ENCODE measurements at places on chromosomes 6 and 20.

DNA sequence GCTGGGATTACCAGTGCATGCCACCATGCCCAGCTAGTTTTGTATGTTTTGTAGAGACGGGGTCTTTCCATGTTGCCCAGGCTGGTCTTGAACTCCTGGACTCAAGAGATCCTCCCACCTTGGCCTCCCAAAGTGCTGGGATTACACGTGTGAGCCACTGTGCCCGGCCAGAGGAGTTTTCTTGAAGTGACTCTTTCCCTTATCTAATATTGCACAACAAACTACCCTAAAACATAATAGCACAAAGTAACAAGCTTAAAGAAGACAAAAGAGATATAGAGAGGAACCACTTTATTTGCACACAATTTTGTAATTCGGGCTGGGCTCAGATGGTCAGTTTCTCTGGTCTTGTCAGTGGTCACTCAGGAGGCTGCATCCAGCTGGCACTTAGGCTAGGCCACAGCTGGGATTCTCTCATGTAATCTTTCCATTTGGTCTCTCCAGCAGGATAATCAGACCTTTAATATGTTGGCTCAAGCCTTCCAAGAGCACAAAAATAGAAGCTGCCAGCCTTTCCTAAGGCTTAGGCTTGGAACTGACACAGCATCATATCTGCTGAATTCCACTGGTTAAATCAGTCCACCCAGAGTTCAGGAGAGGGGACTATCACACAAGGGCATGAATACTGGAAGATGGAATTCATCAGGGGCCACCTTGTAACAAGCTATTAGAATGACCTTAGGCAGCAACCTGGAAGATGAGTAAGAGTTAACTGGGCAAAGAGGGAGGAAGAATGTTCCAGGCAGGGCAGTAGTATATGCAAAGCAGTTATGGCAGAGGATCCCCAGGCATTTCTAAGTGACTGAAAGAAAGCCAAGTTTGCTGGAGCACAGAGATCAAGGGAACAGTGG lies 56.7 kb upstream of the PNRC1 start:
- H3K36me3 ChIP-seq = no peaks in the 10 kb centered on the region
- no peaks in the 10 kb centered on the region for H3K27me3 ChIP-seq
- peak overlapping the region; percentile 74 for H3K27ac ChIP-seq
- H3K4me3 ChIP-seq = no peak overlapping the region
- no peak for DNase-seq
- peaks cover 28% of the 10 kb centered on the region for H3K4me1 ChIP-seq

GRCh38 chr20:54372313-54372712 lies 103.1 kb upstream of the DOK5 start:
- H3K36me3 ChIP-seq = no peaks in the 10 kb centered on the region
- no peaks in the 10 kb centered on the region for H3K4me1 ChIP-seq
- DNase-seq = no peak
- H3K27ac ChIP-seq = no peak overlapping the region
- no peak overlapping the region for H3K4me3 ChIP-seq

DNA sequence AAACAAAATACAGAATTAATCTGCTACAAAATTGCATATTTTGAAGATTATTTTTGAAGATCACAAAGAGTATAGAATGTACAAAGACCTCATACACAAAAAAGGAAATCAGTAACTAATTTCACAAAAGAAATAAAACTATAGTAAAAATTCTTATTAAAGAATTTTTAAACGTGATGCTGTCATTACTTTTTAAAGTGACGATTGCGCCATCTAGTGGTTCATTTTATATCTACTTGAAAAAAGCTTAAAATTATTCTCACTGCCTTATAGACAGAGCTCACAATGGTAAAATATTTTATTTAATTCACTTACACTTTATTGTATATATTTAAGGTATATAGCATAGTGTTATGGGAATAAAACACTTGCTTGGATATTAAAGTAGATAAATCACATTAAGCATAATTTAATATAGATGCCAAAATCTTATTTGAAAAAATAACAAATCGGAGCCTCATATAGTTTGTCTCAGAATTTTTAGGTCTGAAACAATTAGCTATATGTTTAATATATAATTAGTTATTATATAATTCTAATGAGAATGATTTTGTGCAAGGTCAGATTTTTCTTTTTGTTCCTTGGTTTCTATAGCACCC lies 128.8 kb downstream of the PHF3 start:
- no peak overlapping the region for H3K27ac ChIP-seq
- no peaks in the 10 kb centered on the region for H3K36me3 ChIP-seq
- DNase-seq = no peak
- H3K27me3 ChIP-seq = no peaks in the 10 kb centered on the region

DNA sequence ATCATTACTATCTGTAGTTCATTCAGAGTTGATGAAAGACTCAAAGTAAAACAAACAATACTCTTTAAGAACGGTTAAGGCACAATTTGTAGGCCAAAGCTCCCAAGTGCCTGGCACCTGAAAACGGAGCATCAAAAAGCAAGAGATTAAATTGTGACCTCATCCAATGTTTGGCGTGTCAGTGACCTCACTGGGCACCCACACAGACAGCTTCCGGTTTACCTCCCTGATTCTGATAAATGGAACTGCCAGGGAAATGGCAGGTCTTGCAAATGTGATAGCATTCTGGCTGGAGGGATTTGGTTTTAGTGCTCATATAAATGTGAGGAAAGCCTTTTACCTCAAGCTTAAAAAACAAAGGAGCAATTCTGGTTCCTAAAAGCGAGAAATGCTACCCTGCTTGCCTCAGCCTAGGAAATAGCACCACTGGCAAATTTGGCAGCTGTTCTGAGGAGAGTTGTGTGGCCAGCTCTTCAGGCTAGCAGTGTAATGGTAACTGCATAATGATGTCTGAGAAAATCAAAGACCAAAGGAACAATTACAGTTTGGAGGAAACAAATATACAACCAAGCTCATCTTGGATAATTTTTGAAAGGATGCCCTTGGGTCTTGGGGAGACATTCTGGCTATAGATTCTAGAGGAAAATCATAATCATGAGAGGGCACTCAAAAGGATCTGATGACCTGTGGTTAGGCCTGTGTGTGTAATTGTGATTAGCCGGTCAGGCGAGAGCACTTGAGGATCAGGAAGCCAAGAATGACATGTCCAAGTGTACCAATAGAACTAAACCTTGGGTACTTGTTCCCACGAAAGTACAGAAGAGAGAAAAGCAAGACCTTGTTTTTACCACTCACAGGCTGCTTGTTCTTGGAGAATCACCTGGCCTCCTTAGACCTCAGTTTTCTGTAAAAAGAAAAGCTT lies 174.3 kb downstream of the TFAP2B start:
- DNase-seq = no peak
- no peaks in the 10 kb centered on the region for H3K4me1 ChIP-seq
- no peaks in the 10 kb centered on the region for H3K27me3 ChIP-seq

DNA sequence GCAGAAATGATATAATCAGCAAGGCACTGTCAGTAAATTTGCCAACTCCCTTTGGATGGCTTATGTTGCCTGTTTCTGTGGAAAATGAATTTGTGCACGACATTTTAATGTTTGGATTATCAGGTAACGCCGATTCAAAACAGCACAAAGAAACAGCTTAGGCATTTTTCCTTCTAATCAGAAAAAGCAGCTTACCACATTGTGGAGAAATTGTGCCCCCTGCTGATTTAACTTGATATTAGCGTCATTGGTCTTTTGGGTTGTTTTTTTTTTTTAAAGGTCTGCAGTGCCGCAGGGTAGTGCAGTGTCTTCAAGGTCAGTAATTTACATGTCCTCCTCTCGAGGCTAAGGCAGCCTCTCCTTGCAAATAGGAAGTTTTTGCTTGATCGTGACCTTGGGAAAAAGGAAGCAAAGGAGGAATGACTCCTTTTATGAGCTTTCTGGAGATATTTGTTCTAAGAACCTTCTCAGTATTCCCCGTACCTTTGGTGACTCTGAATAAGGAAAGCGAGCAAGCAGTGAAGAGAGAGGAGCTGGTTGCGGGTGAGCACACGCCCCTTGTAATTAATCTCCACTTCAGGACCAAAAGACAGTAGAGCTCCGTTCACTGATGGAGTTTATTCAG lies 79.1 kb downstream of the ELOVL4 start:
- H3K4me3 ChIP-seq = no peak overlapping the region
- no peak for DNase-seq
- no peak overlapping the region for H3K27ac ChIP-seq
- no peaks in the 10 kb centered on the region for H3K4me1 ChIP-seq

DNA sequence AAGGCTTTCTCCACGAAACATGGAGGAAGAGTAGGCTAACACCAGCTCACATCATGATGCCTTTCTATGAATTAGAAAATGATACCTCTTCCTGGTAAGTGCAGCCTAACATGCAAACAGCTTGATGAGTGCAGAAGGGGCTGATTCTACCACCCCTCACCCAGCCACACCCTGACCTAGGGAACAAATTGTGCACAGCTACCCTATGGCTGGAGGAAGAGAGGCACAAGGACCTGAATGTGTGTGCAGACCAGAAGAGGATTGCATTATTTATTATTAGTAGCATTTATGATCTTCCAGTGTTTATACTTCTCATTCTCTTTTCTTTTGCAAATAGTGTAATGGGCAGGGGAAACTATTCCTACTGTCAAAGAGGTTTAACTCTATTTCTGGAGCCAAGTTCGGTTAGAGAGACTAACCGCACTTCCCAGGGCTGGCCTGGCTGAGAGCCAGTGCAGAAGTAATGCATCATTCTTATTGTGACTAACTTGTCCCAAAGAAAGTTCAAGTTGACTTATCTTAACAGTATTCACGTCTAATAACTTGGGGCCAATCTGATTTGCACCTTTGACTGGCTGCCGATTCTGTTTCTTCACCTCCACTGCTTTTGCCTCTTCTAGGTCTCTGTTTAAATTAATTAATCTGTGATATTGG lies 237.5 kb downstream of the CD83 start:
- peaks cover 16% of the 10 kb centered on the region for H3K4me1 ChIP-seq
- no peak overlapping the region for H3K27ac ChIP-seq

Measured in thoracic aorta (tissue), 2 donors.